ENCODE measurements at places on chromosomes 5 and 9. TPM values are rescaled to one million over a fixed set of nuclear protein-coding genes. Genes with fewer than 3 reads are reported as not detected.

The LECT2 gene
- not detected for total RNA-seq

- H3K4me1 ChIP-seq = no peaks in the 10 kb centered on the region
- no peak for DNase-seq
- no peaks in the 10 kb centered on the region for H3K36me3 ChIP-seq
- no peaks in the 10 kb centered on the region for H3K27me3 ChIP-seq
- no peak overlapping the region for H3K4me3 ChIP-seq
- H3K27ac ChIP-seq = no peak overlapping the region
Measured at GRCh38 chr9:13942201-13942600, 371.7 kb downstream of the NFIB start.

The N4BP3 gene
- total RNA-seq = 36.0 TPM

DNA sequence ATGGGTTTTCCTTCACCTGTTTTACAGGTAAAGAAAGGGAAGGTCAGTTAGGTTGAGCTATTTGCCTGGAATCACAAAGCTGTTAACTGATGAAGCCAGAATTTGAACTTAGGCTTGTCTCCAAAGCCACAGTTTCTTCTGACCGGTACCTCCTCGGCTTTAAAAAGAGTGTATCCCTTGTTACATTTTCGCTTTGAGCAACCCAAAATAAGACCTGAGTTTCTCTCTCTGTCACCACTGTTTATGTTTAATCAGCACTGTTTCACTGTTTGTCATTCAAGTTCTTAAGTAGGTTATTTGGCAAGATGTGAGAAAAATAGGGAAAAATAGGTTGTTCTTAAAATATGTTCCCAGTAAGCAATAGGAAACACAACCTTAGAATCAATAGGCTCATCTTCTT is 84.6 kb downstream of the VCAN start:
- H3K27me3 ChIP-seq = no peaks in the 10 kb centered on the region
- DNase-seq = no peak
- H3K36me3 ChIP-seq = peaks cover 9% of the 10 kb centered on the region
- no peak overlapping the region for H3K27ac ChIP-seq
- no peak overlapping the region for H3K4me3 ChIP-seq
- H3K4me1 ChIP-seq = no peaks in the 10 kb centered on the region

DNA sequence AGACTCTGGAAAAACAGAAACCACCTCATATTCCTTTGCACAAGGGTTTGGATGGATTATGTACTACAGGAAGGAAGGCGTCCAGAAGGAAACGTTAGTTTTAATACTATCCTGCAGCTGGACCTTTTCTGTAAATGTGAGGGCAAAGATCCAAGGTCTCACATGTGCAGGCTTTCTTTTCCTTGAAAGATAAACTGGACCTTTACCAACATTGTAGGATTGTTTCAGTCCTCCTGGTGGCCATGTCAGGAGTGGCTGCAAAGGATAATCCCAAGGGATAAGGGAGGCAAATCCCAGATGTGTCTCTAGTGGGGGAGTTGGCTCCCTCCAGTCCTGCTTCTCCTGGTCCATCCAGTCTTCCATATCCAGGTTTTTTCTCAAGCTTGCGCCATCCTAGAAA is 397.5 kb downstream of the HTR1A start:
- no peak overlapping the region for H3K4me3 ChIP-seq
- no peaks in the 10 kb centered on the region for H3K36me3 ChIP-seq
- no peak overlapping the region for H3K27ac ChIP-seq
- DNase-seq = no peak

GRCh38 chr5:173781432-173781815 is 106.7 kb upstream of the CPEB4 start:
- H3K27ac ChIP-seq = no peak overlapping the region
- H3K4me3 ChIP-seq = no peak overlapping the region
- no peaks in the 10 kb centered on the region for H3K36me3 ChIP-seq
- no peak for DNase-seq
- H3K27me3 ChIP-seq = no peaks in the 10 kb centered on the region

- no peak overlapping the region for H3K27ac ChIP-seq
- H3K4me1 ChIP-seq = no peaks in the 10 kb centered on the region
- no peaks in the 10 kb centered on the region for H3K36me3 ChIP-seq
- no peaks in the 10 kb centered on the region for H3K27me3 ChIP-seq
Measured at GRCh38 chr5:150323092-150323491, 20.4 kb upstream of the ARSI start.

DNA sequence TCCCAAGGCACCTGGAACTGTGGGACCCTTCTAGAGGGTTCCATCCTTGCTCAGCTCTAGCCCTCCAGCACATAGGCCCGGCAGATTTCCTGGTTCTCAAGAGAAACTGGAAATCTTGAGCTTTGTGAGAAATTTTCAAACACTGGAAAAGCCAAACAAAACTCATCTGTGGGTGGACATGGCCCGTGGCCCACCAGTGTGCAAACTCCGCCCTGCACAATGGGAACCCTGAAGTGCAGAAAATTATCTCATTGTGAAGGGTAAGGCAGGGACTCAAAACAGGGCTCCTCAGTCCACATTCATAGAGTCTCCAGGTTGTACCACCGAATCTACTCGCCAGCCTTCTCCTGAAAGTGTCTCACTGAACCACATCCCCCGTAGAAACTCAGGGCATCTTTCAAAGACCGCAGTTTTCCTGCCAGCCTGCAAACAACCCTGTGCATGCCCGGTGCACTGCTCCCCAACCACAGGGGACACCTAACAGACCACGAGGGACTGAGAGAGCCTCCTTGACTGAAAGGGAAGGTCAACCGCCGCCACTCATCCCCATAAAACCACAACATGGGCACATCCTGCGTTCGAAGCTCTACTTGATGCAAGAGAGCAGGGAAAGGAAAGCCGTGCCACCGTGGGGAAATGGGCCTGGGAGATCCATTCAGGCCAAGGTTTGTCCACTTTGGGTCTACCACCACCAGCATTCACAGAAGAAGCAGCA is 18.1 kb downstream of the ADAMTS2 start:
- peaks cover 8% of the 10 kb centered on the region for H3K27me3 ChIP-seq
- 0 out of 2 replicates have a peak overlapping the region, but pooled peaks have one; percentile 38 for H3K4me3 ChIP-seq
- no peak overlapping the region for H3K27ac ChIP-seq
- peaks cover 1% of the 10 kb centered on the region for H3K4me1 ChIP-seq
- no peaks in the 10 kb centered on the region for H3K36me3 ChIP-seq

- no peak for DNase-seq
- H3K4me1 ChIP-seq = no peaks in the 10 kb centered on the region
- H3K27ac ChIP-seq = no peak overlapping the region
- no peaks in the 10 kb centered on the region for H3K36me3 ChIP-seq
- no peaks in the 10 kb centered on the region for H3K27me3 ChIP-seq
Measured at GRCh38 chr9:107841076-107841475, 351.5 kb upstream of the KLF4 start.

The RANBP17 gene
- 16.2 TPM for total RNA-seq

The CDK7 gene
- 63.4 TPM for total RNA-seq

GRCh38 chr5:45677524-45677923 is 18.7 kb downstream of the HCN1 start:
- H3K4me3 ChIP-seq = no peak overlapping the region

The FOXD4L6 gene
- total RNA-seq = 0.13 TPM

DNA sequence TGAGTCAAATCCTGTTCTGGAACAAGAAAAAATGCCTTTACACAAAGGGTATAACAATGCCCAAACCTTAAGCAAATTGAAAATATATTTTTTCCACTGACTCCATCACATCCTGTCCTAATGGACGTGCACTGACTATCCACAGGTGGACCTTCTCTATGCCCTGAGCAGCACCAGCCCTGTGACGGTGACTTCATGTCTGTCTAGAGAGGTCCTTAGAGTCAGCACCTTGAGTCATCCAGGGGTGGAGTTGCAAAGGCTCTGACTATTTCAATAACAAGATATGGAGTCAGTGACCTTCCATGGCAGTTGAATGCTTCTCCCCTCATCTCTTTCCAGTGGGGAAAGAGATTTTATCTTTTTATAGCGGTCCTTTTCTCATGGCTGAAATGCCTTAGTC is 78.0 kb downstream of the YIPF5 start:
- no peaks in the 10 kb centered on the region for H3K36me3 ChIP-seq
- peaks cover 3% of the 10 kb centered on the region for H3K4me1 ChIP-seq
- DNase-seq = no peak
- H3K4me3 ChIP-seq = no peak overlapping the region
- no peak overlapping the region for H3K27ac ChIP-seq

DNA sequence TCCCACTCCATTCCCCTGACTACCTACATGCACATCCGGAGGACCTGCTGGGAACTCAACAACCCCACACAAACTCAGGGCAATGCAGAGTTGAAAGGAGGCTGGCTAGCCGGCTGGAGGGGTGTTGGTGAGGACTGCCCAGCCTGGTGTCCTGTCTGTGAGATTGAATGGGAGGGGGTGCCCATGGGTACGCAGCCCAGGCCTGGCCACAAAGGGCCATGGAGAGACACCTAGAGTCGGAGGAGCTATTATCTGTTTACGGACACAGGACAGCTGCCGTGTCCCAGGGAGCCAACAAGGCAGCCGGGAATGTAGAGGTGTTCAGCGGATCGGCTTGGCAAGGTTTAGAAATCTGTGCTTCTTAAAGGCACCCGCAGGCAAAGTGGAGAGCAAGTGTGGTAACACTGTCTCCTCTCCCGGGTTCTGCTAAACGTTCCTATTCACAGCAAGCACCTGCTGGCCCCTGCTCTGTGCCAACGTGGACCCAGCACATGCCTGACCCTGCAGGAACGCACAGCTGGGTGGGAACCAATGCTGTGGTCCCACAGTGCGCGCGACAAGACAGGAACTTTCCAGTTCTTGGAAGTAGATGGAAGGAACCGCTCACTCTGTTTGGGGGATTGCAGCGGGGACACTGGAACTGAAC is 166.7 kb downstream of the DAB2IP start:
- no peaks in the 10 kb centered on the region for H3K27me3 ChIP-seq
- no peaks in the 10 kb centered on the region for H3K36me3 ChIP-seq
- no peak overlapping the region for H3K27ac ChIP-seq
- no peak overlapping the region for H3K4me3 ChIP-seq
- H3K4me1 ChIP-seq = peaks cover 6% of the 10 kb centered on the region
- DNase-seq = no peak

GRCh38 chr9:19875291-19875920 is 86.6 kb upstream of the SLC24A2 start:
- H3K4me1 ChIP-seq = no peaks in the 10 kb centered on the region
- no peak overlapping the region for H3K27ac ChIP-seq
- H3K36me3 ChIP-seq = no peaks in the 10 kb centered on the region
- no peak overlapping the region for H3K4me3 ChIP-seq

DNA sequence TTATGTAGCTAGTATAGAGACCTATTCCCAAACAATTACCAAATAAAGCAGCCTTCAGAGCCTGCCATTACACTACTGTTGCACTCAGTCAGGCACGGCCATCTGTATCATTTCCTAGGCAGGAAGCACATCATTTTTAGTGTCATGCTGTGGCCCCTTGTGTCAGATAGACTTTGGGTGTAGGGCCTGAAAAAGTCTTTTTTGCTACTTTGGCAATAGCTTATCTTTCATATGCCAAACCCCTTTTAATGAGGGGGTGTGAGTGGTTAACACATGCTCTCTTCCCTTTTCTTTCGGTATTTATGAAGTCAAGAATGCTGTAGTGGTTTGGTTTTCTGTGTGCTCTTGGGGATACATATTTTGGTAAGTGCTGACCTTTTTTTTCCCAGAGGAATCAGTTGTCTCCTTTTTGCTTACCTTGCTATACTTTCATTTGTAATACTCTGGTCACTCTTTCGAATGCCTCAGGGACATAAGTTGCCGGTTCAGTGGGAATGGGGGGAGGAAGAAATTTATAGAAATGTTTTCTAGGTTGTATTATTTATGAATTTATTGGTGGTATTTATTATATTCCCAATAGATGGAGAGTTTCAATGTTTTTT is 209.8 kb downstream of the CSNK1G3 start:
- H3K4me1 ChIP-seq = no peaks in the 10 kb centered on the region
- H3K36me3 ChIP-seq = no peaks in the 10 kb centered on the region
- no peak overlapping the region for H3K4me3 ChIP-seq
- DNase-seq = no peak
- H3K27ac ChIP-seq = no peak overlapping the region

DNA sequence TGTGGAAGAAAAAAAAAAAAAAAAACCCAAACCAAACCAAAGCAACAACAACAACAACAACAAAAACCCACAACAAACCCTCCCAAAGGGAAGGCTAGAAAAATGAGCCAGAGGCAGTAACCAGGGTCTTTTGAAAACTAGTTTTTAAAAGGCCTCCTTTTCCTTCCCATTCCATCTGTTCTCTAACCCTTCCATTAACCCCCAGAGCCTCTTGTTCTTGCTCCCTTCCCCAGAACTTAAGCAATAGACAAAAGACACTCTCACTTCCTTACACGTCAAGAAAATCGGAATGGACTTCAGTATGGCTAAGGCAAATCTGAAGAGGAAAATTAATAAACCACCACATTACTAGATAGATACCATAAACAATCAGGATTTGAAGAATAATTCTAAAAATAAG is 292.8 kb downstream of the ARL15 start:
- H3K36me3 ChIP-seq = no peaks in the 10 kb centered on the region
- H3K27me3 ChIP-seq = no peaks in the 10 kb centered on the region
- H3K4me3 ChIP-seq = no peak overlapping the region
- H3K27ac ChIP-seq = peak overlapping the region; percentile 69

All from H1 (cell line).